Fibroblast of lung (primary cell): ENCODE measurements at places on chromosomes 7 and 10.

DNA sequence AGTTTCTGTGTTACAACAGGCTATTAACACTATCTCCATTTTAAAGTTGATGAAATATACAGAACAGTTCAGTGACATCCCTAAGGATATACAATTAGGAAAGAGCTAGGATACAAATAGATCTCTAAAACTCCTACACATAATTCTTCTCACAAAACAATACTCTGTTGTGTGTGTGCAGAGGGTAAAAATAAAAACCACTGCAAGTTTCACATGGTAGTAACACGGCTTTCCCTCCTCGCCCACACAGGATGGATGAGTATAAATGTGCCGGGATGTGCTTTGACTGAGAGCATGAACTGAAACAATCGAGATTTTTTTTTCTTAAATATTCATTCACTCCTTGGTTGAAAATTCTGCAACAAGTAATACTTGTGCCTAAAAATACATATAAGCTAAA is 131.5 kb upstream of the C1QL3 start:
- no peak overlapping the region for H3K4me3 ChIP-seq
- no peaks in the 10 kb centered on the region for H3K27me3 ChIP-seq
- no peaks in the 10 kb centered on the region for H3K4me1 ChIP-seq
- no peak for DNase-seq
- no peaks in the 10 kb centered on the region for H3K36me3 ChIP-seq

GRCh38 chr7:23696916-23697441 is 13.0 kb upstream of the STK31 start:
- no peaks in the 10 kb centered on the region for H3K36me3 ChIP-seq
- no peaks in the 10 kb centered on the region for H3K27me3 ChIP-seq
- H3K27ac ChIP-seq = no peak overlapping the region
- DNase-seq = peak; percentile 29
- H3K4me1 ChIP-seq = no peaks in the 10 kb centered on the region

GRCh38 chr7:82926477-82926876 is 236.2 kb downstream of the PCLO start:
- H3K27ac ChIP-seq = no peak overlapping the region
- no peak overlapping the region for H3K4me3 ChIP-seq
- H3K4me1 ChIP-seq = no peaks in the 10 kb centered on the region
- H3K27me3 ChIP-seq = no peaks in the 10 kb centered on the region
- no peak for DNase-seq

GRCh38 chr10:88149906-88150305 is 286.5 kb downstream of the PTEN start:
- DNase-seq = no peak
- H3K4me3 ChIP-seq = no peak overlapping the region
- peaks cover 15% of the 10 kb centered on the region for H3K4me1 ChIP-seq
- H3K36me3 ChIP-seq = no peaks in the 10 kb centered on the region
- no peak overlapping the region for H3K27ac ChIP-seq

DNA sequence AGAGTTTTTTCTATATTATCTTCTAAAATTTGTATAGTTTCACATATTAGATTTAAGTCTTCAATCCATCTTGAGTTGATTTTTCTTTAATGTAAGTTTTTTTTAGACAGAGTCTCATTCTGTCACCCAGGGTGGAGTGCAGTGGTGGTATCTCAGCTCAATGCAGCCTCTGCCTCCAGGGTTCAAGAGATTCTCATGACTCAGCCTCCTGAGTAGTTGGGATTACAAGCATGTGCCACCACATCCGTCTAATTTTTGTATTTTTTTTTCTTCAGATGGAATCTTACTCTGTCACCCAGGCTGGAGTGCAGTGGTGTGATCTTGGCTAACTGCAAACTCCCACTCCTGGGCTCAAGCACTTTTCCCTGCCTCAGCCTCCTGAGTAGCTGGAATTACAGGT is 143.4 kb upstream of the ZNF92 start:
- no peak overlapping the region for H3K4me3 ChIP-seq
- no peaks in the 10 kb centered on the region for H3K36me3 ChIP-seq
- H3K27me3 ChIP-seq = no peaks in the 10 kb centered on the region
- no peak for DNase-seq

DNA sequence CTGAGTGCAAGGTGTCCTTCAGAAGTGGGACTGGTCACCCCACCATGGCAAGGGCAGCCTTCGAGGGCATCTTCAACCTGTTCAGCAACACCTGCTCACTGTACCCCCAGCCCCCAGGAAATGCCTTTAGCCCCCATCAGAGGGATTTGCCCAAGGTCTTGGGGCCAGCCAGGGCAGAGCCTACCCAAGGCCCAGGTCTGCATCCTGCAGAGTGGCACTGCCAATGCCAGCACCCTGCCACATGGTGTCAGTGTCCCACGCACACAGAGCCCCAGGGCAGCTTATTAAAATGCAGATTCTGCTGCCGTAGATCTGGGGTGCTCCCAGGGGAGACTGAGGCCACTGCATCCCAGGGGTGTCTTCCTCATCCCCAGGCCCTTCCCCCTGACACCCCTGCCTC is 106.2 kb upstream of the KCTD7 start:
- H3K36me3 ChIP-seq = no peaks in the 10 kb centered on the region
- H3K4me1 ChIP-seq = no peaks in the 10 kb centered on the region
- no peak for DNase-seq
- no peak overlapping the region for H3K4me3 ChIP-seq
- no peak overlapping the region for H3K27ac ChIP-seq
- no peaks in the 10 kb centered on the region for H3K27me3 ChIP-seq

- H3K27ac ChIP-seq = no peak overlapping the region
- no peak overlapping the region for H3K4me3 ChIP-seq
- no peaks in the 10 kb centered on the region for H3K4me1 ChIP-seq
- H3K27me3 ChIP-seq = no peaks in the 10 kb centered on the region
- DNase-seq = no peak
- H3K36me3 ChIP-seq = no peaks in the 10 kb centered on the region
These were observed 62.6 kb upstream of the GHITM start for GRCh38 chr10:84076540-84077195.
